ENCODE measurements at places on chromosomes 5 and 9.

DNA sequence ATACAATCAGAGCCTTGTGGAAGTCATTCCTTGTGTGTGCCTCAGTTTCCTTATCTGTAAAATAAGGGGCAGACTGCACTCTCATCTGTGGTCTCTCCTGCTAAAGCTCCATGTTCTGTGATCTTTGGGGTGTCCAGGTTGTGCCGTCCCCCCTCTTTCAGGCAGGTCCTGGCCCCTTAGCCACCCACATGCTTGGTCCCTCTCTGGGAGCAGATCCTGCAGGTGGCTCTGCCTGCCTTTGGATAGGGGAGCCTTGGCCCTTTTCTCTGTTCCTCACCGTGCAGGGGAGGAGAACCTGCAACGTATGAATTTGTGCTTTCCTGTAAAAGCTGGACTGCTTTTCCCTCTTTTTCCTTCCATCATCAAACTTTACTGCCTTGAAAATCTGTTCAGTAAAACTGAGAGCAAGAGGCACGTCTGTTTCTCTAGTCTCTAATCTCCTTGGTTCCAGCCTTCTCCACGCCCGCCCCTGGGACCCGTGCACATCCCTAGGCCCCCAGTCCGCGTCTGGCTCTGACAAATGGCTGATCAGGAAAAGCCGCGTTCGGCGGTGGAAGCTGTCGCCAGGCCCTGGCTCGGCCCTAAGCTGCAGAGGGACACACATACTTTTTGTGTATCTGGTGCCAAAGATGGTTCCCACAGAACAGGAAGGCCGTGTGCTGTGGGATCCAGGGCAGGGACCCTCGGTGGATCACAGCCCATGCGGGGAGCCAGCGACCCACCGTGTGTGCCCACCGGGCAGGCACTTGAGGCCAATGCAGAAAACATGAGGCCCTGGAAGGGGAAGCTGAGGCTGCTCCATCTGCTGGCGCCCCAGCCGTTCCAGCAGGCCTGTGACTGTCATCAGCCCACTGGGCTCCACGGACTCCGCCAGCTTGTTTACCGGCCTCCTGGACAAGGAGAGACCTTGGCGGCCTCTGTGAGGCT, 43.4 kb upstream of the COL5A1 start:
- no peak for DNase-seq

DNA sequence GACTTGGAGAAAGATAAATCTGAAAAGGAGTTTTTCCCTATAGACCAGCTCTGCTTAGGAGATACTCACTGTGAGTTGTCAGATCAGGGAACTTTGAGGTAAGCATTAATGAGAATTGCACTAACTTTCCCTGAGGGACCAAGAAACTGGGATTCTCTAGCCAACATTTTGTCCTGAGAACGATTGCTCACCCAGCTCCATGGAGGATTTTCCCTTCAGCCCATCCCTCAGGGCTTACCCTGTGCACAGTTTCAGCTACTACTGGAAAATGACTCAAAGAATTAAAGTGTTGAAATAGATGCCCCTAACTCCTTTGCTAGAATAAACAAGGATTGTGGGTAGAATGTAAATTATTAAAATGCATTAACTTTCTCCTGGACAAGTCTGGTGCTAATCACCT, 237.2 kb upstream of the IL12B start:
- no peak for DNase-seq

DNA sequence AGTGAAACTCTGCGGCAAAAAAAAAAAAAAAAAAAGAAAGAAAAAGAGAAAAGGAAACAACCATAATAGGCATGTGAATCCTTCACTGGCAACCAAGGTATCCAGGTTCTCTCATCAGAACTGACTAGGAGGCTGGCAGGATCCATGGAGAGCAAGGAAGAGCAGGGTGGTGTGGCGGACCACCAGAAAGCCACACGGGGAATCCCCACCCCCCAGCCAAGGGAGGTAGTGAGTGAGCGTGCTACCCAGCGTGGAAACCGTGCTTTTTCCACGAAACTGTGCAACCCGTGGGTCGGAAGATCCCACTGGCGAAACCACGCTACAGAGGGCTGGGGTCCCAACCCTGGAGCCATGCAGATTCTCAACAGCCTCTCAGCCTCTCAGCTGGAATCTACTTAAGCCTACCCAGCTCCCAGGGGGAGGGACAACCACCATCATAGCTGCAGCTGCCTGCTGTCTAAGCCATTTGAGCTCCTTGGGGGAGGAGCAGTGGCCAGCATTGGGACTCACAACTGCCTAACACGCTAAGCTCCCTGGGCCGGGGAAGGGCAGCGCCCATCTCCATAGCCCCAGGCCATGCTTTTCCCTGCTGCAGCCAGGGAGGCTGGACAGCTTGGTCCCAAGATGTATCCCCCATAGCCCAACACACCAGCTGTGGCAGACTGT, 91.6 kb downstream of the PRELID2 start:
- DNase-seq = no peak

GRCh38 chr5:68522863-68523262, 307.3 kb downstream of the PIK3R1 start:
- no peak for DNase-seq

GRCh38 chr5:125175348-125176004, 429.0 kb upstream of the ZNF608 start:
- no peak for DNase-seq

Measured in NCI-H1105 (cell line).